Urinary bladder (tissue), 4 donors: ENCODE measurements at places on chromosomes 5 and 9. TPM values are rescaled to one million over a fixed set of nuclear protein-coding genes. Genes with fewer than 3 reads are reported as not detected.

The NFIB gene
- polyA plus RNA-seq: 20.8 TPM

The SPTLC1 gene
- 52.9 TPM for polyA plus RNA-seq

The EXOSC3 gene
- polyA plus RNA-seq: 28.4 TPM

The GADD45G gene
- 25.5 TPM for polyA plus RNA-seq

The GPX3 gene
- polyA plus RNA-seq: 1,418 TPM
